ENCODE measurements at places on chromosomes 2 and 18. TPM values are rescaled to one million over a fixed set of nuclear protein-coding genes. Genes with fewer than 3 reads are reported as not detected.

DNA sequence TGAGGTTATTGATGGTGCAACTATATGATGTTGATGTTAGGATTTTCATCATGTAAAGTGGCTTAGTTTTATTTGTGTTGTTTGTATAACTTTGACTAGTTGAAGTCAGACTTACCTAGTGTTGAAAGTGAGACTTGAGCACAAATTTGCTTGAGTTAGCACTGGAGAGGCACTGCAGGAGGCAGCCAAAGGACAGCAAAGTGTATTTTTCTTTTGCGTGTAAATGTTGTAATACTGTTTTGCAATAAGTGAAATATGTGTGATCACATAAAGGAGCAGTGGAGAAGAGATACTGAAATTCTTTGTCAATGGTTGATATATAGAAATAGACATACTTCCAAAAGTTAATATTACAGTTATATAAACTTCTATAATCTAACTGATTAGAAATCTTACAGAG is 332.0 kb upstream of the RAB12 start:
- H3K4me3 ChIP-seq, result no peak overlapping the region
- no peaks in the 10 kb centered on the region for H3K27me3 ChIP-seq
- no peak overlapping the region for H3K27ac ChIP-seq
- no peak for DNase-seq
- H3K4me1 ChIP-seq, result no peaks in the 10 kb centered on the region
- no peaks in the 10 kb centered on the region for H3K36me3 ChIP-seq

- no peaks in the 10 kb centered on the region for H3K4me1 ChIP-seq
- no peaks in the 10 kb centered on the region for H3K36me3 ChIP-seq
- no peak for DNase-seq
- H3K4me3 ChIP-seq, result no peak overlapping the region
- no peak overlapping the region for H3K27ac ChIP-seq
- no peaks in the 10 kb centered on the region for H3K27me3 ChIP-seq
These were observed 60.8 kb downstream of the NPAS2 start for GRCh38 chr2:100880730-100881129.

DUSP2 gene
- total RNA-seq, result 1.6 TPM

SERPINB10 gene
- not detected for total RNA-seq
